ENCODE measurements at places on chromosomes 13 and 19. TPM values are rescaled to one million over a fixed set of nuclear protein-coding genes. Genes with fewer than 3 reads are reported as not detected.

GRCh38 chr13:30708541-30708940, 26.8 kb upstream of the ALOX5AP start:
- H3K27me3 ChIP-seq: no peaks in the 10 kb centered on the region
- no peak overlapping the region for H3K27ac ChIP-seq
- no peaks in the 10 kb centered on the region for H3K36me3 ChIP-seq
- no peak for DNase-seq

DNA sequence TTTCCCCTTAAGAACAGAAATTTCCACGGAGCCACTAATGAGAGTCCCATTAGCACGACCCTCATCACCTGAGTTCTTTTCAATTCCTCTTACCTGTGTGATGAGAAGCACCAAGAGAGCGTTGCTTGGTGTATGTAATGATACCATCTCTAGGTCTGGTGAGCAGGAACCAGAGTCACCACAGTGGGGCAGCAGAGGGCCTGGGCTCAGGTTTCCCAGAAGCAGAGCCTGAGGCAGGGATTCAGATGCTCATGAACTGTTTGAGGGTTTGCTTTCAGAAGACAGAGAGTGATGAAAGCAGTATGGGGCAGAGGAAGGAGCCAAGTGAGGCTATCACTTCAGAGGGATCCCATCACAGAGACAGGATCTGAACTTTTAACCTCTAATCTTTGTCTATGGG, 3.1 kb upstream of the PTPRH start:
- peaks cover 18% of the 10 kb centered on the region for H3K27me3 ChIP-seq
- H3K27ac ChIP-seq: no peak overlapping the region
- H3K4me1 ChIP-seq: peaks cover 22% of the 10 kb centered on the region
- no peak overlapping the region for H3K4me3 ChIP-seq
- no peak for DNase-seq
- peaks cover 4% of the 10 kb centered on the region for H3K36me3 ChIP-seq

DNA sequence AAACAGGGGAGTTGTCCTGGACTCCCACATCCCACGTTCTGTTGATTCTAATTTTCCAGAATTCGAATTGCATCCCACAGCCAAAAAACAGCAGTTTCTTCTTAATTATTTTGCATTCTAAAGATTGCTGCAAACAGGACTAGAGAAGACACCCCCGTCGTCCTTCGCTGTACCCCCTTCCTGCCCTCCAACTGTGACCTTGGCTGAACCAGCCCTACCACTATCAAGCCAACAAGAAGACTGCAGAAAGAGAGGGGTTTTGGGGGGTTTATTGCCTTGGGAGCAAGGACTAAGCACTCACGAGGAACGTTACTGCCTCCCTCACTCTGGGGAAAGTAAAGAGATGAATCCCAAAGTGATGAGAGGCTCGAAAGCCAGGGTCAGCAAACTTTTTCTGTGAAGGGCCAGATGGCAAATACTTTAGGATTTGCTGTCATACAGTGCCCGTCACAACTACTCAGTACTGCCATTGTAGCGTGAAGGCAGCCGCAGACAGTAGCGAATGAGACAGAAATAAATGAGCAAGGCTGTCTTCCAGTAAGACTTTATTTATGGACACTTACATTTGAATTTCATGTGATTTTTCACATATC, 32.5 kb upstream of the KATNAL1 start:
- H3K36me3 ChIP-seq: no peaks in the 10 kb centered on the region
- H3K27ac ChIP-seq: peak overlapping the region; percentile 84
- peaks cover 59% of the 10 kb centered on the region for H3K4me1 ChIP-seq
- DNase-seq: no peak

- H3K36me3 ChIP-seq: no peaks in the 10 kb centered on the region
- no peak overlapping the region for H3K4me3 ChIP-seq
- no peaks in the 10 kb centered on the region for H3K27me3 ChIP-seq
Measured at GRCh38 chr19:18481505-18482222, 40.2 kb downstream of the ELL start.

DNA sequence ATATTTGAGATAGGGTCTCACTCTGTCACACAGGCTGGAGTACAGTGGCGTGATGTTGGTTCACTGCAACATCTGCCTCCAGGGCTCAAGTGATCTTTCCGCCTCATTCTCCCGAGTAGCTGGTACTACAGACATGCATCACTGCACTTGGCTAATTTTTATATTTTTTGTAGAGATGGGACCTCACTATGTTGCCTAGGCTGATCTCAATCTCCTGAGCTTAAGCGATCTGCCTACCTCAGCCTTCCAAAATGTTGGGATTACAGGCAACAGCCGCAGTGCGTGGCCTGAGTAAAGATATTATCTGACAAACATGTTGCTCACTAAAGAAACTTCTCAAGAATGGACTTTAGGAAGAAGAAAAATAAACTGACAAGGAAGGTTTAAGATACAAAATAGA, 125.4 kb upstream of the ABCC4 start:
- no peak for DNase-seq
- no peaks in the 10 kb centered on the region for H3K36me3 ChIP-seq
- H3K4me1 ChIP-seq: no peaks in the 10 kb centered on the region
- no peaks in the 10 kb centered on the region for H3K27me3 ChIP-seq

GRCh38 chr13:32316501-32316900, 1.2 kb downstream of the BRCA2 start:
- peak overlapping the region; percentile 99 for H3K27ac ChIP-seq
- no peak for DNase-seq
- H3K4me3 ChIP-seq: peak overlapping the region; percentile 96
- H3K4me1 ChIP-seq: peaks cover 6% of the 10 kb centered on the region
- no peaks in the 10 kb centered on the region for H3K36me3 ChIP-seq

- H3K27me3 ChIP-seq: no peaks in the 10 kb centered on the region
- H3K27ac ChIP-seq: peak overlapping the region; percentile 12
- no peak overlapping the region for H3K4me3 ChIP-seq
Measured at GRCh38 chr13:110284779-110285484, 22.0 kb downstream of the COL4A1 start.

DNA sequence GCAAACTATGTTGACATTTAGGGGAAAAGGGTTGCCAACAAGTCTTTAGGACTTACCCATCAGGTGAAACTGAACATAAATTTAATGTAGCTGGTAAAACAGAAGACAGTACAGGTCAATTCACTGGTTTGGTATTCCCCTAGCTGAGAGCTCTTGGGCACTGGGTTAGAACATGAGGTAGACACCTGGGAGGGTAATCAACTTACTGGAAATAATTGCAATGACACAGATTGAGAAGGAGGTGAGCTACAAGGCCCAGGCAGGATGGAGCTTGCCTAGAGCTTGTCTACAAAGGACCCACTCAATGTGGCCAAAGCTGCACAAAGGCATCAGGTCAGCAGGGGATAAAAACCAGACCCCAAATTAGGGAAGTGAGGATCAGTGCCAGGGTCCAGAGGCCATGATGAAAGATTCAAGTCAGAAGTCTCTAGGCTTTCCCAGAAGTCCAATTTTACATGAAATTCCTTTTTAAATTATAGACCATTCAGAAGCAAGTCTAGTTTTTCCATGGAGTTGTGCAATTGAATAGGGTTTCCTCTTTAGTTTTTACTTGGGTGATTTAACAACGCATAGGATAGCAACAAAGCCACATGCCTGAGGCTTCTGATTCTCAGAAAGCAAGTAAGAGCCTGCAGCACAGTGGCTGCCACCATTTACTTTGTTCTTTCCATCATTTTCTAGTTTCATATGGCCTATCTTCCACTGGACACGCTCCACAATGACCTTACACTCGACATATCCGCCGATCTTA, 194.0 kb downstream of the NDFIP2 start:
- no peak overlapping the region for H3K4me3 ChIP-seq
- peaks cover 60% of the 10 kb centered on the region for H3K4me1 ChIP-seq
- H3K36me3 ChIP-seq: no peaks in the 10 kb centered on the region
- DNase-seq: no peak
- H3K27me3 ChIP-seq: no peaks in the 10 kb centered on the region

Gene ZNRF4
- total RNA-seq: not detected

Gene SGCG
- 12.9 TPM for total RNA-seq

Gene JSRP1
- 0.80 TPM for total RNA-seq

Gene U2AF1L4
- total RNA-seq: 39.4 TPM

Gene KLK10
- total RNA-seq: 2.1 TPM
